Stimulated activated CD8-positive, alpha-beta memory T cell treated with anti-CD3 and anti-CD28 coated beads, Interleukin-12 subunit alpha, Interleukin-12 subunit beta, amount 100 ng/mL, for 1 hour (primary cell): ENCODE measurements at places on chromosomes 11 and 22.

DNA sequence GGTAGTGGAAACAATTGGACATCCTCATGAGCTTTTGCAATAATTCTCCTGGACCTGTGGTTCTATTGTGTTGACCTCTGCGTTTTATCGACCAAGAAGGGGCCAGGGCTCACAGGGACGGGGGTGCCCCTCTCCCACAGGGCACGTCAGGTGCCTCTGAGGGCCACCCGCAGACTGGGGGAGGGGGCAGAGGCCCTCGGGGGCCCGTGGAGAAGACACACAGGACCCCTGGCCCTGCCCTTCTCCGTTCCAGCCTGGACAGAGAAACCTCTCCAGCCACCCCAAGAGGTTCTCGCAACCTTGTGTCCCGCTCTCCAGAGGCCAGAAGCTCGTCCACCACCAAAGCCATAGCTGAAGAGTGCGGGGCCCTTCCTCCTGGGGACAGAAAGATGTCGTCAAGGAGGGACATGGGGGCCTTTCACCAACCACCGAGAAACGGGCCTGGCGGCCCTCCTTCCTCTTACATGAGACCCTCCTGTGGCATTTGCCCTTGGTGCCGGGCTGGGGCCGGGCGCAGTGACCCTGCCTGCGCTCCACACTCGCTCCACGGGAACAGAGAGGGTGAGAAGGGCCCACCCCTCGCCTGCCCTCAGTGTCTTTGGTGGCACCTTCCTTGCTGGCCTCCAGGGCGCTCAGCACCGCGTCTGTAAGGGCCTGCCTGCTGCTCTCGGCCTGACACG, 57.3 kb downstream of the GRAMD4 start:
- DNase-seq = no peak

DNA sequence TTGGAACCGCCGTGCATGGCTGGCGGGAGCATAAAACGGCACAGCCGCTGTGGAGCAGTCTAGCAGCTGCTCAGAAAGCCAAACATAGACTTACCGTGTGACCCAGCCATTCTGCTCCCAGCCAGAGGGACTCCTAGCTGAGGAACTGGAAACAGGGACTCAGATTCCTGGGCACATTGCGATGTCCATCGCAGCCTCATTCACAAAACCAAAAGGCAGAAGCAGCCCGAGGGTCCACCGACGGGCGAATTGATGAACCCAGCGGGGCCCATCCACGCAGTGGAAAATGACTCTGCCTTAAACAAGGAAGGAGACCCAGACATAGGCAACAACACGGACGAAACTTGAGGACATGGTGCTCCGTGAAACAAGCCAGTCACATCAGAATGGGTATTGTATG, 5.7 kb upstream of the MUC5B start:
- no peak for DNase-seq

DNA sequence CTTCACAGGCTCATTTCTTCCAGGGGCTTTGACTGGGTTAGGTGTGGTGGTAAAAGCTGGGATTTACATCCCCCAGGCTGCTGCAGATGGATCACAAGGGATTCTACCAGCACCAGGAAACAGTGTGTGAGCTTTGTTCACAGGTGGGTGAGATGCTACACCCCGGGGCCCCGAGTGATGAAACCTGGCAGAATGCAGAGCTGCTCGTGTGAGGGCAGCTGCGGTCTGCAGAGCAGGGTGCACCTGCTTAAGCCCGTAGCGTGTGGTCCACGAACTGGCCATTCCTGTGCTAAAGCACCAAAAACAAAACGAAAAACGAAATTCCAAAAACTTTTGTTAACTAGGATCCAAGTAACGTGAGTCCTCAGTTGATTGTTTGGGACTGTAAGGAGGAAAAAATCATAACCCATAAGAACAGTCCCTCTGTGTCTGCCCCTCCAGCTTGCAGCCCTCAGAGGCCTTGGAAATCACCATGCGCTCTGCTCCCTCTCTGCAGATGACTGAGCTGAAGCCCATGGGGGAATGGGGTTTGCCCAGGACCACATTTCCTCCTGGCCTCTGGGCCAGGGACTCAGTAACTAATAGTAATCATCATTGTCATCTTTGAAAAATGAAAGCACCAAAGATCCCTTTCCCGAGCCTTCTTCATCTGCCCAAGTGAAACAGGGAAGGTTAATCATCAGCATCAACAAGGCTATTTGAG, 24.6 kb downstream of the ELF5 start:
- no peak for DNase-seq

GRCh38 chr11:7968686-7969085, 3.4 kb upstream of the NLRP10 start:
- DNase-seq = no peak

DNA sequence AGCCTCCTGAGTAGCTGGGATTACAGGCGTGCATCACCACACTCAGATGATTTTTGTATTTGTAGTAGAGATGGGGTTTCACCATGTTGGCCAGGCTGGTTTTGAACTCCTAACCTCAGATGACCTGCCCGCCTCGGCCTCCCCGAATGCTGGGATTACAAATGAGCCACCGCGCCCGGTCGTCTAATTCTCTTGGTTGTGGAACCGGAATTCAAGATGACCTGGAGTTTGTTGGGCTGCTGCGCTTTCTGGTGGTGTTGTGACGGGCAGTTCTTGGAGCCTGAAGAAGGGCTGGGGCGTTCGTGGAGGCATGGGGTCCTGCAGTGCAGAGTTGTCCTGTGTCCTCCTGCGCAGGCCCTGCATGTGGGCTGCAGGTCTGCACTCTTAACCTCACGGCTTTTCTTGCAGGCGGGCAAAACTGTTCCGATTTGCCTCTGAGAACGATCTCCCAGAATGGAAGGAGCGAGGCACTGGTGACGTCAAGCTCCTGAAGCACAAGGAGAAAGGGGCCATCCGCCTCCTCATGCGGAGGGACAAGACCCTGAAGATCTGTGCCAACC, 4.9 kb upstream of the TRMT2A start:
- DNase-seq = no peak

DNA sequence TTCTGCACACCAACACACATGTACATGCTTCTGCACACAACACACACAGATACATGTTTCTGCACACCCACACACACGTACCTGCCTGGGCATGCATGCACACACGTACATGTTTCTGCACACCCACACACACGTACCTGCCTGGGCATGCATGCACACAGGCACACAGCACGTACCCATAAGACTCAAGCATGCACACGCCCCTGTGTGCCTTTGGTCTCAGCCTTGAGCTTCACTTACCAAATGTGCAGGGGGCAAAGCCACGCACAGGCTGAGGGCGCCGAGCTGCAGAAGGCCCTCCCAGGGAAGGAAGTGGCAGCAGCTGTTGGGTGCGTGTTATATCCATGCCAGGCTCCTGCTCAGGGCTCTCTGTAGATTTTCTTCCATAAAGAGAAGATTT, 34.7 kb upstream of the SMIM38 start:
- no peak for DNase-seq

- DNase-seq = no peak
Observed at GRCh38 chr11:14742849-14743559, 99.4 kb downstream of the PDE3B start.

DNA sequence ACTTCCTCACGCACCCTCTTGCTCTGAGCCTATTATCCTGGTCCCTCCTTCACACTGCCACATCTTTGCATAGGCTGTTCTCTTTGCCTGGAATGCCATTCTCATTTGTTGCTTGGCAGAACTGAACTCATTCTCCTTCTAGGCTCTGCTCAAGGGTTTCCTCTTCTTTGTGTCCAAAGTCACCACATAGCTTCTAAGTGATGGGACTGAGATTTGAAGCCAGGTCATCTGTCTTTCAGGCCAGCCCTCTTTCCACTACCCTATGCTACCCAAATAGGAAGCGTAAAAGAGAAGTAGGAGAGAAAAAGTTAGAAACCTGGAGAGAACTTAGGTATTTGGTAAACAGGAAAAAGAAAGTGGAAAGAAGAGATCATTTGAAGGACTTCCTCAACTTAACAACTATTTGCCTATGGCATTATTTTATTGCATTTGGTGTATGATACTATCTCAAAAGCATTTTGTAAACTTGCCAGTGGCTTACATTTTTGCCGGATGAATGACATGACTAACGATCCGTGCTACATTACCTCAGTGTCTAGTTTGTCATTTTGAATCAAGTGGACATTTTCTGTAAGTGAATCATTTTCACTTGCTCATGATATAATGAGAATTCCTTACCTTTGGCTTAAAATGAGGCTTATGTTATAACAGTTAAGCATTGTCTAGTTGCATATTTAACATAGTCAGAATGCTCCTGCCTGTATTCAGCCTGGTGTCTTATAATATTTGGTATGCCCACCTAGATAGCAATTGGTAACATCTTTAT, 18.5 kb downstream of the NF2 start:
- no peak for DNase-seq

DNA sequence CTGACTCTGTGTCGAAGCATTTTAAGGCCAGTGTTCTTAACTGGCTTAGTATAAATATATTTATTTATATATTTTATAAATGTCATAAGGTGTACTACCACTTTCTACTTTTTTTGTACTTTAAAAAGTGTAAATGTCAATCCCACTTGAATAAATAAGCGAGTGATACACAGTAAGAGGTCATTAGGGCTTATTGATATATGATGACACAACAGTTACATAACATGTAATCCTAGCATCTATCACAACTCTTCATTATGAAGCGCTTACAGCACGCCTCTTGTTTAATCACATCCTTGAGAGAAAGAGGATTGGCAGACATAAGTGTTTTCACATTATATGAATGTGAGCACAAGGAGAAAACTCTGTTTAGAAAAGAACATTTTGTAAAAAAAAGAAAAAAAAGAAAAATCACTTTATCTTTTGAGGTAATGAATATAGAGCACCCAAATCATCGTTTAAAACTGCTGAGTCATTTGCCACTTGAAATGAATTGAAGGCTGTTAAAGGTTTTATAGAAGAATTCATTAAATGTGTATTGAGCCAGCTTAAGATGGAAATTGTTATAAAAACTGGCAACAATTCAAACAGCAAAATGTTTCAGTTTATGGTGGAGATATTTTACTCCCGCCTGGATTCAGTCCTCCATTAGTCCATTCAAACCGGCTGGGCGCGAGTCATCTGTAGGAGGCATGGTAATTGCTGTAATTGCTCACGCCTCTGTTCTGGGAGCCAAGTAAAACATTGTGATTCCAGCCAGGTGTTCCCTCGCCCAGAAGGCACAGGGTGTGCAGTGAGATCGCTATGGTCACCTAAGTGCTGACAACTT, 627.3 kb upstream of the KIRREL3 start:
- DNase-seq = no peak

DNA sequence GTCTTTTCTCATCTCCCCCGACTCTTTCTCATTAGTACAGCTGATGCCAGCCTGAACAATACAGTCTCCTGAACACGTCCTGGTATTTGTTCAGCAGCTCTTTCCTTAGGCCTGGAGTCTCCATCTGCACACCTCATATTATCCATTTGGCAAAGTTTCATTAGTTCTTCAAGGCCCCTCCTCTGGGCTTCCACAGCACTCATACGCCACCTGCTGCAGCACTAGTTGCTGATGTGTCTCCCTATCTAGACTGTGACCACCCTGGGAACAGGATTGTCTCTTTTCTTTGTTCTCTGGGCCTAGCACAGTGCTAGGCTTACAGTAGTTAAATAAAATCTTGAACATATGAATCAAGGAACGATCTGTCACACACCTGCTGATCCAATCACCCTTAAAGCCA, 17.2 kb downstream of the DCHS1 start:
- no peak for DNase-seq

DNA sequence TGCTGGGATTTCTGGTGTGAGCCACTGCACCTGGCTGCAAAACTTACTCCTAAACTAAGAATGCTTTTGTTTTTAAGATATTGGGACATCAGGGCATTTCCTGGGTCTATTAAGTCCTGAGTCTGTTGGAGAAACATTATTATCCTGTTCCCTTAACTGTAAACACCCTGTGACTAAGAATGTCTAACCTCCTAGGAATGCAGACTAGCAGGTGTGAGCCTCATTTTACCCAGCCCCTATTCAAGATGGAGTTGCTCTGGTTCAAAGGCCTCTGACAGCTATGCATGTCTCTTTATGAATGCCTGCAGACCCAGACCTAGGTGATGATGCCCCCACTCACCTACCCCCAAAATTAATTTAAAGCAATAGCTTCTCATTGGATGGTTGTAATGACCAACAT, 46.2 kb downstream of the DEPDC5 start:
- DNase-seq = no peak

GRCh38 chr11:134037046-134037908, 31.6 kb upstream of the JAM3 start:
- peak; percentile 34 for DNase-seq

- DNase-seq = no peak
Observed at GRCh38 chr11:57515332-57516060, at the start of gene SLC43A1. Gene SLC43A1 (minus strand): TSS chr11:57515702. CDS start chr11:57514111, 1,591 bp downstream.

DNA sequence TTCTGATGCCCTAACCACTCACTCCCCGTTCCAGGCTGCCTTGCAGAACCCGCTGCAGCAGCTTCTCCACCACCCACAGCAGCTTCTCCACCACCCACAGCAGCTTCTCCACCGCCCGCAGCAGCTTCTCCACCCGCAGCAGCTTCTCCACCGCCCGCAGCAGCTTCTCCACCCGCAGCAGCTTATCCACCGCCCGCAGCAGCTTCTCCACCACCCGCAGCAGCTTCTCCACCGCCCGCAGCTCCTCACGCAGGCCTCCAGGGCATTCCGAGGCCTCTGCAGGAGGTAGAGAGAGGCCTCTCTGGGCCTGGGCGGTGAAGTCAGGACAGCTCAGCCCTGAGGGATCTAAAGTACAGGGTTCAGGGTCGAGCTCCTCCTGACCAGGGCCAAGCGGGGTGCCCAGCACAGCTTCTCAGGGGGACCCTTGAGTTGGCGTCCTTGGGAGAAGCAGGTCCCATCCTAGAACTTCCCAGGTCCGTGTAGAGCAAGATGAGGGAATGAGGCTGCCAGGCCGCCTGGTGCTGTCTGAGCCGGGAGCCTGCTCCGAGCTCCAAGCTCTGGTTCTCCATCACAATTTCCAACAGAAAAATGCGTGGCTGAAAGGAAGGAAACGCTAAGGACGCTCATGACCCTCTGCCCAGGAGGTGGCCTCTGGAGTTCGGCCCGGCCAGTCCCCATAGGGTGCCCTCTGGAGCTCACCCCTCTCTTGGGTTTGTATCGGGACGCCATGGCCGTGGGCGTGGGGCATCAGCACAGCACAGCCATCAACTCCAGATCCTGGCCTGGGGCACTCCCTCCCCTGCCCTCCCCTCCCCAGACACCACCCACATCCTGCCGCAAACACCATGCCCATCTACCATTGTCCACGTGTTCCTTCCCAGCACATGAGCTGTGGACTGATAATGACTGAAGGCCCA, 528.6 kb downstream of the BRD1 start:
- DNase-seq = no peak

GRCh38 chr11:118842369-118842768, 41.3 kb upstream of the CXCR5 start:
- no peak for DNase-seq

DNA sequence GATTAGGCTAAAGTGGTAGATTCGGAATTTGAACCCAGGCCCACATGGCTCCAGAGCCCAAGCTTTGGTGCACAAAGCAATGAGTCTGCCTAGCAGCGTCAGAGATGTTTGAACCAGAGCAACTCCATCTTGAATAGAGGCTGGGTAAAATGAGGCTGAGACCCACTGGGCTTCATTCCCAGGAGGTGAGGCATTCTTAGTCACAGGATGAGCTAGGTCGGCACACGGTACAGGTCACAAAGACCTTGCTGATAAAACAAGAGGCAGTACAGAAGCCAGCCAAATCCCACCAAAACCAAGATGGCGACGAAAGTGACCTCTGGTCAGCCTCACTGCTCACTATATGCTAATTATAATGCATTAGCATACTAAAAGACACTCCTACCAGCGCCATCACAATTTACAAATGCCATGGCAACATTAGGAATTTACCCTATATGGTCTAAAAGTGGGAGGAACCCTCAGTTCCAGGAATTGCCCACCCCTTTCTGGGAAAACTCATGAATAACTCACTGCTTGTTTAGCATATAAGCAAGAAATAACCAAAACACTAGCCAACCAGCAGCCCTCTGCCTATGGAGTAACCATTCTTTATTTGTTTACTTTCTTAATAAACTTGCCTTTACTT, 40.3 kb upstream of the DAGLA start:
- no peak for DNase-seq
